ENCODE measurements at places on chromosomes 11 and 22. TPM values are rescaled to one million over a fixed set of nuclear protein-coding genes. Genes with fewer than 3 reads are reported as not detected.
A peak's percentile ranks its signal among the peaks of the same experiment; 100 is the strongest.

GRCh38 chr11:59187587-59187986, 15.7 kb downstream of the DTX4 start:
- DNase-seq, result no peak

DNA sequence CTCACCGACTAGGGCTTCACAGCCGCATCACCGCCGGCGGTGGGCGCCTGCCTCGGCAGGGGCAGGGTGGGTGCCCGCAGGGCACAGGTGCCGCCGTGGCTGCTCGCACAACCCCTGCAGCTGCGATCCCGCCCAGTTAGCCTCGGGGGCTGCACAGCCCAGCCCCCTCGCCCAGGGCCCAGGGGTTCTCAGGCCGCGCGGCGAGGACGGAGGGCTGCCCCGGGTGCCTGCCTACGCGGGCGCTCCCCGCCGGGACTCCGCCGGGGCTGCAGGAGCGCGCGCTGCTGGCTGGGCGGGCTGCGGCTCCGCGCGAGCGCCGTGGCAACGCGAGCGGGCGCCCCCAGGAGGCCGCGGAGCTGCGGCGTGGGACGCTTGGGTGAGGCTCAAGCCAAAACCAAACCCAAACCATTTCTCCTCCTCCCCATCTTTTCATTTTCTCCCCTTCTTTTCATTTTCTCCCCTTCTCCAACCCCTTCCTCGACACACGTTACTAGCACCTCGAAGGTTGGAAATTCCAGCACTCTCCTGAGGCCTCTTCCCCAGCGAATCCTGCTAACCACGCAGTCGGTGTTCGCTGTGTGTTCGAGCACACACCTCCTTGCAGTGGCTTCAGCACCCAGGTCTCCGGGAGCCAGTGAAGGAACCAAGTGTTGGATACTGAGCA, at the start of gene MICAL3:
Gene MICAL3 (minus strand): TSS at position 286 of the 664 bp plus-strand sequence. CDS start 117,749 bp downstream, outside the sequence.
- peak; percentile 76 for DNase-seq

- DNase-seq, result no peak
Observed at GRCh38 chr11:73396251-73396930, 20.2 kb downstream of the RELT start.

DNA sequence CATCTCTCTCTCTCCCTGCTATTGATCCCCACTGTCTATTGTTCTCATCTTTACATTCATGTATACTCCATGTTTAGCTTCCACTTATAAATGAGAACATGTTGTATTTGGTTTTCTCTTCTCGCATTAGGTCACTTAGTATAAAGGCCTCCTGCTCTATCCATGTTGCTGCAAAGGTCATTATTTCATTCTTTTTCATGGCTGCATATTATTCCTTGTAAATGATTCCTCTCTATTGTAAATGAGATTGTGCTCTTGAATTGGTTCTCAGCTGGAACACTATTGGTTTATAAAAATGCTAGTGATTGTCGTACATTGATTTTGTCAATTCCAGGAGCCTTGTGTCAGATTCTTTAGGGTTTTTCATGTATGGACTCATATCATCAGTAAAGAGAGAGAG, 13.5 kb downstream of the ACRV1 start:
- no peak for DNase-seq

Gene OSM
- total RNA-seq, result not detected

Gene BBS1
- total RNA-seq, result 67.3 TPM

DNA sequence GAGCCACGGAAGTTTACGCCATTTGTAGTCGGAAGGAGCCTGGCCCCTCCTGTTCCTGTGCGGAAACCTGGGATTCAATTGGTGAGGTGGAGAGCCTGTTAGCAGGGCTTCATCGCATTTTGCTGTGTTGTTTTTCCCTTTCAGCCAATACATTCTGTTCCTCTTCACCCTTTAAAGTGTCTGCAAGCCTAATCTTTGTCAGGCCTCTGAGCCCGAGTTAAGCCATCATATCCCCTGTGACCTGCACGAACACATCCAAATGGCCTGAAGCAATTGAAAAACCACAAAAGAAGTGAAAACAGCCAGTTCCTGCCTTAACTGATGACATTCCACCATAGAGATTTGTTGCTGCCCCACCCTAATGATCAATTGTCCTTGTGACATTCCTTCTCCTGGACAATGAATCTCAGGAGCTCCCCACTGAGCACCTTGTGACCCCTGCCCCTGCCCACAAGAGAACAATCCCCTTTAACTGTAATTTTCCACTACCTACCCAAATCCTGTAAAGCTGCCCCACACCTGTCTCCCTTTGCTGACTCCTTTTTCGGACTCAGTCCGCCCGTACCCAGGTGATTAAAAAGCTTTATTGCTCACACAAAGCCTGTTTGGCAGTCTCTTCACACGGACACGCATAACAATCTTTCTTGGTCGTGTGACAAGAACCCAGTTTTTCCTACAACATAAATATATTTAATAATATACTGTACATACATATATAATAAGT, 37.1 kb upstream of the MMP12 start:
- DNase-seq, result peak; percentile 69

Gene NCF4
- total RNA-seq, result not detected

- no peak for DNase-seq
Observed at GRCh38 chr11:16982256-16982671, 31.9 kb downstream of the PLEKHA7 start.

DNA sequence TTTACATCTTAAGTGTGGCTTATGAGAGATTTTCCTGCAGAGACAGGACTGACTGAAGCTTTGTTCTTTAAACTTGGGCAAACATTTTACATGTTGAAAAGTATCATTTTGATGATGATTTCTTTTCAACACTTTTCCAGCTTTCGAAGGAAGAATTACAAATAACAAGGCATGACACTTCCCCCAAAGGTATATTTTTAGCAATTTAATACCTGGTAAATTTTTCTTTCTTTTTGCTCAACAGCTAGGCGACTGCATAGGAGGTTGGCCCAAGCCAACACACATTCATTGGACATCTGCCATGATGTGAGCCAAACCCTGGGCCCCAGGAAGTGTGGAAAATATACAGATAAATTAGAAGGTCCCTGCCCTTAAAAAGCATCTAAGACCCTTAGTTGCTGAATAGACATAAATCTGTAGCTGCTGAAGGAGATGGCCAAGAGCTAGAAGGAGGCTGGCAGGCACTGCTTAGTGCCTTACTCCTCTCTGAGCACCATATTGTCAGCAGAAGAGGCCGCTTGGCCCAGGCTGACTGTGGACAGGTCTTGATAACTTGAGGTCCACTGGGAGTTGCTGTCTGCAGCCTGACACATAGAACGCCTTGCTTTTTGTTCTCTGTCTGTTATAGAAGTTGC, 53.3 kb upstream of the CD44 start:
- no peak for DNase-seq

DNA sequence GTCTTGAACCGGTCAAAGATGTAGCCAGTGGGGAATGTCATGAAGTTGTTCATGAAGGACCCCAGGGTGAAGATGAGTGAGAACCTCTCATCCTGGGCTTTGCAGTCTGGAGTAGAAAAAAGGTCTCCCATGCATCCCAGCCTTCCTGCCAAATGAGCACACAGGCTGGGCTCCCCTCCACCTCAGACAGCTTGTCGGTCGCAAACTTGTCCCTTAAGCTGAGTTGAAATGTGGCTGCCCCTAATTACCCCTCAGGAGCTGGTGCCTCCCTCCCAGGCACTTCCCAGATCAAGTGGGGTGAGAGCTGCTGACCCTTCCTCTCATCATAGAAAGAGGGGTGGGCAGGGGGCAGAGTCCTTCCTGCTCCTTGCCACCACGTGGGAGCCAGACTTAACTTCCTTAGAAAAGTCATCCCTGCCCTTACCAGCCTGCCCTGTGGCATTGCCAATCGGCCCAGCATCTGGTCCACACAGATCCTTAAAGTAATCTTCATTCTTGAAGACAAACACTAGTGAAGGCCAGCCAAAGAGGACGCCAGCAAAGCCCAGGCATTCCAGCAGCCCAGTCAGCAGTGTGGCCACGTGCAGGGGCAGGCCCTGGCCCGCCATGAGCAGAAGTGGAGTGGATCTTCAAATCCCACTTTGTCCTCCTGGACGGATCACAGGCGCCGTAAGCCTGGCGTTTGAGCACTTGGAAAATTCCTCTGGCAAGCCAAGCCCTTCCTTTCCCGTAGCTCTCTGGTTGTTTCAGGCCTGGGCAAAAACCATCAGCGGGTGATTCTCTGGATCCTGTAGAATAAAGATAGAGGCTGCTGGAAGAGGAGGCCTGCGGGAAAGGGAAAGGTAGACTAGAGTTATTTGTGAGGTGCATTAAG, 1.1 kb downstream of the SLC43A3 start:
- no peak for DNase-seq

Gene ZNF215
- total RNA-seq, result 12.9 TPM

DNA sequence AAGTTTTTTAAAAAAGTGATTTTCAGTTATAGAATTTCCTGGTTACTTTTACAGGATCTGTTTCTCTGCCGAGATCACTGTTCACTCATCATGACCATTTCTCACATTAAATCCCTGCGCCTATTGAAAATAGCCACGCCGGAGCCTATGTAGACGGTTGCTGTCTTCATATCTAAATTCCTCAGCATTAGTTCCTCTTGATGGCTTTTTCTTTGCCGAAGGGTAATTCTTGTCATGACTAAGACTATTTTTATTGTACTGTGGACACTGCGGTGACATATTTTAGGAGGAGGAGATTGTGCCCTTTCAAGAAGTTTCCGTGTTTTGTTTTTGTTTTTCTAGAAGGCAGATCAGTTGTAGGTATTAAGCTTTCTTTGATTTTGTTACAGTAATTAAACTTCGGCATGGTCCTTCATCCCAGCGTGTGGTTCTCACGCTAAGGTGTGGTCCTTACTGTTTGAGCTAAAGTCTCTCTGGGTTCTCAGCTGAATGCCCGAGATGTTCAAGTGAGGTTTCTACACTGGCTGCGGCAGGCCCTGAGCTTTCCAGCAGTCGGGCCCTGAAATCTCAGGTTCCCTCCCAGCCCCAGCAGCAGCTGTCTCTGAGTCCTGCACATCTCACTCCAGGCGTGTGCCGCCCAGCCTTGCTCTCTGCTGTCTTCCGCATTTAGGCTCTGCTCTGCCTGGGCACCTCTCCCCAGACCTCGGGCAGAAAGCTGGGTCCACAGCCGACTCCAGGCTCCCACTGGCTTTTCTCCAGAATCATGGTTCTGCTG, 1110.5 kb downstream of the TBC1D22A start:
- DNase-seq, result no peak

DNA sequence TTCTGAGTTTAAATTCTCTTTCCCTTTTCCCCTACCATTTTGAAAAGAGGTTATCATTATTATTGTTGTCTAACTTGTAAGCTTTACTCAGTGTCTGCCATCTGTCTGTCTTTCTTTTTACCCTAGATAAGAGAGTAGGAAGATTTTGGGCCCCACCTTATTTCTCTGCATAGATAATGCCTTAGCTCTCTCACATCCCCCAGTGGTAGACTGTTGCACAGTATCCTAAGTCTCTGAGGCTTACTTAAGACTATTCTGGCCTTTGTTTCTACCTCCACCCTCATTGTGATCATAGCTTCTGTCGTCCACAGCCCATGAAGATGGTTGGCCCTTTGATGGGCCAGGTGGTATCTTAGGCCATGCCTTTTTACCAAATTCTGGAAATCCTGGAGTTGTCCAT, 3.6 kb upstream of the OR51L1 start:
- no peak for DNase-seq

DNA sequence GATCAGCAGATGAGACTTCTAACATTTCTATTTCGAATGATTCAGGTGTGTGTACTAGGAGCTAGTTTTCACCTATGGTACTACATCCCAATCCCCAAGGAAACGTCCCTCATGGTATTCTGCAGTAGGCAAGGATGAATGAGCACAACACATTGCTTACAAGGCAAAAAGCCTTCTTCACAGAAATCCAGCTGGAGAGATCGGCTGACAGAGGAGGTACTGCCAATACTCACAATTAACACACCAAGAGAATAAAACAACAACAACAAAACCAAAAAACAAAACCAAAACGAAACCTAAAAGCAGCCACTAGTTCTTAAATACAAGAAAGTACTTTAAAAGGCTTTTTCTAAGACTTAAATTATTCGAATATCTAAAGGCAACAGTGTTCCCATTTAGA, 101.4 kb downstream of the PICALM start:
- no peak for DNase-seq

DNA sequence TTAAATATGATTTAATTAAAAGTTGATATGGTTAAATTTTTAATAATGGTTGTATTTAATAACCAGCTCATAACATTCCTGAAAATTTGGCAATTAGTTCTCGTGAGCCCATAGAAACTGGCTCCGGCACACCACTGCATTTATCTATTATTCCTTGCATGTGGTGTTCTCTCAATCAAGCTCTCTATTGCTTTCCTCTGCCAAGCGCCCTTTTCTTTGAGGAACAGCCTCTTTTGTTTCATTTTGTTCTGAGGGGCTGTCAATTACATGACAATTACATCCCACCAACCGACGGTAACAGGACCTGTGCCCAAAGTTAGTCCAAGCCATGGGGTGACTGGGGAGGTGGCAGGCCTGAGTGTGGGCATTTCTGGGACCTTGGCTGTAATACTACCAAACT, 8.1 kb downstream of the C11orf91 start:
- no peak for DNase-seq

Gene ENTHD1
- not detected for total RNA-seq

Gene CARNS1
- total RNA-seq, result 2.2 TPM

Gene CD6
- 1.5 TPM for total RNA-seq

Gene INS
- not detected for total RNA-seq

Gene SPTY2D1
- total RNA-seq, result 19.3 TPM

- peak; percentile 28 for DNase-seq
Observed at GRCh38 chr11:119532551-119532950, 109.6 kb upstream of the THY1 start.

GRCh38 chr11:64410404-64410734, 51.4 kb downstream of the RPS6KA4 start:
- no peak for DNase-seq

DNA sequence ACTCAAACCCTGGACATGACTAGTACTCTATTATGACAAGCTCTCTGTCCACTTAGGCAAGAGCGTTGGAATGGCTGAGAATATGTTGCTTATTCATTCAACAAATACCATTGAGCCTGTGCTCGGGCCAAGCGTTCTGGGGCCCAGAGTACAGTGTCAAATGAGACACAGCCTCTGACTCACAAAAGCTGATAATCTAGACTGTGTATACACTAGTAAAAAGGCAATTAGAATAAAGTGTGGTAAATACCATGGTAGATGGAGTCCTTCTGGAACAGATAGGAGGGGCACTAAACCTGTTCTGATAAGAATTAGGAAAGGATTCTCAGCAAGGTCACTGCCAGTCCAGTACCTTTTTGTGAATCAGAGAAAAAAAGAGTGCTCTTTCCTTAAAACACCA, 24.7 kb downstream of the KCNE3 start:
- no peak for DNase-seq

GRCh38 chr22:30348404-30348803, 8.3 kb downstream of the SF3A1 start:
- no peak for DNase-seq

All from endodermal cell (in vitro differentiated cells).